Vagina (tissue), 2 donors: ENCODE measurements at places on chromosomes 13 and 19.

GRCh38 chr13:32472194-32472621, 44.3 kb upstream of the N4BP2L1 start:
- no peak for DNase-seq

DNA sequence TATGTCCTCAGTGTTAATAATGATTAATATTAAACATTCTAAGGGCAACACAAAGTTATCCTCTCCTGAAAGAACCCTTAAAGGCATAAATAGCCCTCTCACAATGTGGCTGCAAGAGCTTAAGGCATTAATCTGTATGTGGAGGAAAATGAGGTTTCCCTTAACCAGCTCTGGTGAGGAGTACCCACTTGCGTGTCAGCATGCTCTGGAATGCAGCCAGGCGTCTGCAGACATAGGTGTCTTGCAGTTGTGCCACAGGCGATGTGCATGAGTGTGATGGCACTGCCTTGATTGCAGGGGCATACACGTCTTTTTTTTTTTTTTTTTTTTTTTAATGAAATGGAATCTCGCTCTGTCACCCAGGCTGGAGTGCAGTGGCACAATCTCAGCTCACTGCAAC, 91.9 kb downstream of the RAB20 start:
- DNase-seq = no peak

GRCh38 chr13:42946927-42947326, 45.1 kb downstream of the EPSTI1 start:
- DNase-seq = no peak

DNA sequence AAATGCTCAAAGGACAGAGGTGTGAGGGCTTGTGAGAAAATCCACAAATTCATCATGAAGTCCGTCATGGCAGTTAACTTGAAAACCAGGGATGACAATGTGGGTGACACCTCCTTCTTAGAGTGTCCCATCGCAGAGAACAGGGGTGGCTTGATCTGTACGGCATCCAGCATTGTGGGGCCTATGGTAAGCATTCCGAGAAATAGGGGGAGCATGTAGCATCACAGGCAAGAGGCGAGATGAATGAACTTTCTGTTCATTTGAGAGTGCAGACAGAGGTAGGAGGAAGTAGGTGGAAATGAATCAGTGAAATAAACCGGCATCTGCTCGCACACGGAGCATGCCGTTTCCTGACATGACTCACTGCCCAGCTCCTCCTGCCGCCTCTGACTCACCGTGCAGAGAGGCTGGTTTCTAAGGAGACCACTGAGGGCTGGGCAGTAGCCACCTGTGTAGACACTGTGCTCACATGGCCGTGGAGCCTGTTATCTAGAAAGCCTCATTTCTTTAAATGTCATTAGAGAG, 339.0 kb downstream of the RFC3 start:
- DNase-seq = no peak

DNA sequence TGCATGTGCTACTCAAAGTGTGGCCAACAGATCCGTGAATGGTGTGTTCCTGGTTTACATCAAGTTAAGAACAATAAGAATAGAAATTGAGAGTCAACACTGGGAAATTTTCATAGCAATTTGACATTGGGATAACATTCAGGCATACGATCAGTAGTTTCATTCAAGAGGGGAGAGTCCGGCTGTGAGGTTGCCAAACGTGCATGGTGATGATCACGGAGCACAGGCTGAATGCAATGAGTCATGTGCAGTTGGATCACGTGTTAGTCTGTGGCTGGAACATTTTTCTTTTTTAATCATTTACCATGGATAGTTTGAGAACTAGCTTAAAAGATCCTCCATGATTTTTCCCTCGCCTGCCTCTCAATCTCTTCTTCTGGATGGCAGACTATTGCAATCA, 2.5 kb upstream of the DCT start:
- DNase-seq = no peak

DNA sequence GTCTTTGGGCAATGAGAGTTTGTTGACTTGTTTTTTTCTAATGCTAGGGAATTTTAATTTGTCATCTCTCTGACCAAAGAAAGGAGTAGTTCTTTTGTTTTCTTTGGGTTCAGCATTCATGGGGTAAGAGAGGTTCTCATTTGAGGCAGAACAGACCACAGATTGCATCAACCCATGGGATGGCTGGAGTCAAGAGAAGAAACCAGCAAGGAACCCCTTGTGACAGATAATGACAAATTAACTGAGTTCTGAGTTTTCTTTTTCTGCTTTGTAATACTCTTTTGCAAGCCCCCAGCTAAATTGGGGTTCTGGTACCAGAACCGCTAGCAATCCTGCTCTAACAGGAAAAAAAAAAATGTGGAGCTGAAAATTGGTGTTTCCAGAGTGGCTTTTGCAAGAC, 864.1 kb downstream of the DIAPH3 start:
- no peak for DNase-seq
